ENCODE measurements at places on chromosomes 2 and 18. TPM values are rescaled to one million over a fixed set of nuclear protein-coding genes. Genes with fewer than 3 reads are reported as not detected.

Gene REG3G
- total RNA-seq: not detected

Gene EHBP1
- 47.2 TPM for total RNA-seq

Gene PIEZO2
- total RNA-seq: 1.8 TPM

Gene MATN3
- 13.4 TPM for total RNA-seq

Gene NPAS2
- total RNA-seq: 5.2 TPM

Gene GPR45
- not detected for total RNA-seq

Gene CHRNG
- not detected for total RNA-seq

Gene PAIP2B
- 0.28 TPM for total RNA-seq

Gene DSG3
- not detected for total RNA-seq

Gene SETBP1
- 0.10 TPM for total RNA-seq

Gene RGPD5
- 10.3 TPM for total RNA-seq

DNA sequence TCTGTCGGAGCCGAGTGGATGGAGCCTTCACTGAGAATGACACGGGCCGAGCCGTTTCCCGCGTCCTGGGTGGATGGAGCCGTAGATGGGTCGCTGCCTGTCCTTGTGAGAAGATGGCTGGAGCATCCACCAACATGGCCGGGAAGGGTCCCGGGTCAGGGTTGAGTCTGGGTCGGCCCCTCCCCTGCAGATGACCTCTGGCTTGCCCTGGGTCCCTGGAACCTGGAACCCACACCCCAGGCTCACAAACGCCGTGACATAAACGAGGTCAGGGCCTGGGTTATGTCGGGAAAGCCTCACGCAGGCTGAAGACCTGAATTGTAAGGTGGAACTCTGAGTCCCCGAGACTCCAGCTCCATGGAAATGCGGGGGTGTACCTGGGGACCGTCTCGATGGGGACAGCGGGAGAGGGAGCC is 94.9 kb downstream of the NFATC1 start:
- DNase-seq: no peak

DNA sequence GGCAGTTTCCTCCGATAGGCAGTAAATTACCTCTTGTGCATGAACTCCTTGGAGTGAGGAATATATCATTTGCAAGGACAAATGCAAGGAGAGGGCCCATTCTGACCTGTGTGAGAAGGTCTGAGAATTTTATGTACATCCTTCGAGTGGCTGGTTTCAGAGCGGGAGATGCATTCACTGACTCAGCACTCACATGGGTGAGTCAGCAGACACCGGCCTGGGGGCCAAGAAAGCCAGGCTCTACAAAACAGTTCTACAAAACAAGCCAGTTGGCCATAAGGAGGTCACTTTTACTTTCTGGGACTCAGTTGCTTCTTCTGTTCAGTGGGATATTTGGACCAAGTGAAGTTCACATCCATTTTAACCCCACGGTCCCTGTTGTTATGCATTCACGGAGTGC is 35.3 kb downstream of the CYP26B1 start:
- DNase-seq: peak; percentile 67

- no peak for DNase-seq
These were observed 6.3 kb downstream of the GPR148 start for GRCh38 chr2:130735200-130735599.

DNA sequence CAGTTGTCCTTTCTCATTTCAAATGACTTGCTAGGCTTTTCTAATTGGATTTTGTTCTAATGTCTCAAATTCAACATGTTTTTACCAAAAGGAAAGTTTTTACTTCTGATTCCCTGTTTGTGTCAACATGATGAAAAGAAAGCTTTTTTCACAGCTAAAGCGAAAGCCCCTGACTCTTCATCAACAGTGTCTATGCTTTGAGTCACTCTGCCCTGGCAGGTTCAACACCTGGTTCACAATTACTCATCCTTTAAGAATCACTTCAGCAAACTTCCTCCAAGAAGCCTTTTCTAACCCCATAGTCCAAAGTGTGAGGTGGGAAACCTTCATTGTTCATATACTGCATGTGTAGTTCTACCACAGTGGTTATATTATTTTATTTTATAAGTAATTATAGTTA is 7.6 kb upstream of the DSG2 start:
- peak; percentile 61 for DNase-seq

DNA sequence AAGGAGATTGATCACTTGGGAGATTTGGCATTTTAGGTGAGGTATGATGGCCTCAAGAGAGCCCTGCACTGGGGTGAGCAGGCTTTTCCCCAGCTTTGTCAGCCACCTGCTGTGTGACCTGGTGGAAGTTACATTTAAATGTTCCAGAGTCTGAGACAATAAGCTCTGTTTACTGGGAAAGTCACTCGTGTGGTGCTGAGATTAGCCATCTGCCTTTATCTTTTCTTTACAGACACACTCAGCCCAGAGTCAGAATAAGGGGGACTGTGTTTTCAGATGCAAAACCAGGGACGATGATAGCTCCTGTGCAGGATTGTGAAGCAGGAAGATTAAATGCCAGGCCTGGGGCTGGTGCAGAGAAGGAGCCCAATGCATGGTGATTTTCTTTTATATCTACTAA is 47.9 kb downstream of the SH3RF3 start:
- DNase-seq: no peak

DNA sequence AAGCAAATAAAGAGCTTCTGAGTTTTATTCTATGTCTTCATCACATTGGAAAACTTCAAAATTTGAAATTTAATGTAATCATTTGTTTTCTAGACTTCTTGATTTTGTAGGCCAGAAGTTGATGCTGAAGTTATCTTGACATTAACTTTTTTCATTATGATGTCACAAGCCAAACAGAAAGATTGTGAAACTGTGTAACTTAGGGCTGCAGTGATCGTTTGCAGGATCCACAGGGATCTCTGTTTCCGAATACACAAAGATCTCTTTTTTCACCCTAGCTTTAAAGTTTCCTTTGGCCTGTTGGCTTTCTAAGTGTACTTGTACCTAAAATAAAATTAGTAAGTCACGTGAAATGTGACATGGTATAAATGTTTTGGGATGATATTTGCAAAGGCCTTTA is 594.9 kb upstream of the CDH2 start:
- no peak for DNase-seq

- no peak for DNase-seq
These were observed 104.9 kb downstream of the CDC42EP3 start for GRCh38 chr2:37566517-37566981.

DNA sequence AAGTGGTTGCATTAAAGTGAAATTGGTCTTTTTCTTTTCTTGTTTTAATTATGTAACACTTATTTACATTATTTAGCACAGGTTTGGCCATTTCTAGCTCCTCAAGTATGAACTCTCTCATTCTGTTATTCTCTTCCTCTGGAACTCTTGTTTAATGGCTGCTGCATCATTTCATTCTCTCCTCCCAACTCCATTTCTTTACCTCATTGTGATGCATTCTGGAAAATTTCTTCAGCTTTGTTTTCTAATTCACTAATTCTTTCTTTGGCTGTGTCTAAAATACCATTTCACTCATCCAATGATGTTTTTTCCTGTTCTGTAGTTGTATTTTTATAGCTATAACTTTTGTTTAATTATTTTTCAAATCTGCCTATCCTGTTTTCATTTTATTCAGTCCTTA is 22.5 kb upstream of the NMUR1 start:
- DNase-seq: no peak

DNA sequence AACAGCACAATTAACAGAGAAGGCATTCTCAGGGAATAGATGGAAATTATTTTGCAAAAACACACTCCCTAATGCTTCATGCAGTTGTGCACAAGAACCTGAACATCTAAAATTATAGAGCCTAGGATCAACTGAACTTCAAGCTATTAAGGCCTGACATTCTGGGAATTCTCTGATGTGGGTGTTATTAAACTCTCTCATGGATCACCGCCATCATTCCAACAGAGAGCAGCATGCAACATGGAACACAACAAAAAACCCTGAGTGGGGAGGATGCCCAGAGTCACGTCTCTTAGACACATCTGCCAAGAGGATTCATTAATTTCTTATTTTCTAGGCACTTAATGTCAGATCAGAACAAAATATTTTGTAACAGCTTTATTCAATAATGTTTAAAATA is 543.8 kb downstream of the ERBB4 start:
- DNase-seq: no peak

GRCh38 chr2:217752714-217753459 is 249.9 kb downstream of the TNS1 start:
- no peak for DNase-seq

DNA sequence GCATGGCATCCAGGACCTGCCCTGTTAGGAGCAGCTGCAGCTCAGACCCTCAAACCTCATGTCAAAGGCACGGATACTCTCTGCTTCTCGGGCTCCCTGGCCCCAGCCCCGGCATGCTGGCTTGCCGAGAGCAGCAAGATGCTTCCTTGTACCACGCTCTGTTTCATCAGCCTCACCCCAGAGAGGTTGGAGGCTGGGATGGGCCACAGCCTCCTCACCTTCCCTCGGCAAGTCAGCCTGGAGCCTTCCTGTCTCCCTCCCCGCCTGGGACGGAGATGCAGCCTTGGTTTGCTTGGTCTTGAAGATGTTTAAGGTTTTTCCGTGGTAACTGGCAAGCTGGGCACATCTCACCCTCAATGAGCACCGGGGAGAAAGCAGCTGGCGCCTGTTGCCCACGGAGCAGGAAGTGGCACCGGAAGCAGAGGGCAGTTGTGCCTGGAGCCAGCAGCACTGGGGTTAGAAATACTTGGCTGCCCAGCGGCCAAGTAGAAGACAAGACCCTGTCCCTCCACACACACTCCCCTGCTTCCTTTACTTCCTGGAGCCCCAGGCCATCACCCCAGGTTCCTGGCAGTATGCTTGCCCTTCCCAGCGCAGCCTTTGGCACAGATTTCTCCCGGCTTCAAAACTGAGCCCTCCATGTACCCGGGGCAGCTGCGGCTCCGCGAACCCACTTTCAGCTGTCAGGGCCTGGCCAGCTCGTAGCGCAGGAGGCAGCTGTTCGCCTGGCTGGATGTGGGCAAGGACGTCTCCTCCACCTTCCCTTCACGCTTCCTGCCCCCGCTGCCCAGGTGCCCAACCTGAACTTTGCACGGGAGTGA is 17.4 kb downstream of the FBLN7 start:
- DNase-seq: no peak

- DNase-seq: no peak
These were observed 12.5 kb downstream of the C1D start for GRCh38 chr2:68050353-68050752.

- DNase-seq: no peak
These were observed 1615.3 kb upstream of the ZEB2 start for GRCh38 chr2:146135245-146135644.

DNA sequence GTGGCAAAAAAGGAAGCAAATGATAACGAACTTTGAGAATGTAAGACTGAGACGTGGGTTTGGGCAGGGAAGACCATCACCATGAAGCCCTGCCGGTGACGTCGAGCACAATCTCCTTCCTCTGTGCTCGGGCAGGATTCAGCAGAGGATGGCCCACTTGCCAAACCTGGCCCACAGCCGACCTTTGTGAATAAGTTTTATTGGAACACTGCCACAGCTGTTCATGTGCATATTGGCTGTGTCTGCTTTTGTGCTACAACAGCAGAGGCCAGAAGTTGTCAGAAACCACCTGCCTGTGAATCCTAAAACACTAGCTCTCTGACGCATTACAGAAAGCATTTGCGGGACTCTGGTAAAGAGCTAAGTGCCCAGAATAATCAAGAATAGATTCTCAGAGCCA is 223.9 kb downstream of the MYT1L start:
- DNase-seq: no peak

GRCh38 chr2:101442042-101442666 is 32.8 kb downstream of the RFX8 start:
- peak; percentile 91 for DNase-seq

- DNase-seq: no peak
These were observed 42.1 kb downstream of the ROCK1 start for GRCh38 chr18:21069468-21069867.

DNA sequence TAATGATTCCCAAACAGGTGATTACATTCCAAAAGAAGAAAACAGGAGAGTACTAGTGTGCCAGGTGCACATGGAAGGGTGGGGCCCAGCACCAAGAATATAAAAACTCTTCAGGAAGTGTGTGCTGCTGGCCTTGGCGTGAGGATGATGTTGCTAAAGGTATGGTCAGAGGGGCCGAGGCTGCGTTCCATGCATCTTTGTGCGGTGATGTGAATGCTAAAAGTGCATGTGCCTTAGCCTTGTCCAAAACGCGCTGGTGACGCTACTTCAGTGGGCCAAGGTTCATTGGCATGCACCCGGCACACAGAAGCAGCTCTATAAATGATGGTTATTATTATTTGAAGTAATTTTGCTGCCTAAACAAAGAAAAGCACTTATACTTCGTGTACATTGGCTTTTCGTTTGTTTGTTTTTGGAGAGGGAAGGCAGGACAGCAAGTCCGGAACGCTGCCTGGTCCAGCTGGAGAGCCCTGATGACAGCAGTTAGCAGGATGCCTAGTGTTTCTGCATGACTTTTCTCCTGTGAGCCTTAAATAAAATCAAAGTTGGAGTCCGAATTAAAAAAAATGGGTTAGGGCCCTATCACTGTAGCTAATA is 2.9 kb downstream of the ALKAL2 start:
- DNase-seq: no peak
